ENCODE measurements at places on chromosomes 2 and 18.

DNA sequence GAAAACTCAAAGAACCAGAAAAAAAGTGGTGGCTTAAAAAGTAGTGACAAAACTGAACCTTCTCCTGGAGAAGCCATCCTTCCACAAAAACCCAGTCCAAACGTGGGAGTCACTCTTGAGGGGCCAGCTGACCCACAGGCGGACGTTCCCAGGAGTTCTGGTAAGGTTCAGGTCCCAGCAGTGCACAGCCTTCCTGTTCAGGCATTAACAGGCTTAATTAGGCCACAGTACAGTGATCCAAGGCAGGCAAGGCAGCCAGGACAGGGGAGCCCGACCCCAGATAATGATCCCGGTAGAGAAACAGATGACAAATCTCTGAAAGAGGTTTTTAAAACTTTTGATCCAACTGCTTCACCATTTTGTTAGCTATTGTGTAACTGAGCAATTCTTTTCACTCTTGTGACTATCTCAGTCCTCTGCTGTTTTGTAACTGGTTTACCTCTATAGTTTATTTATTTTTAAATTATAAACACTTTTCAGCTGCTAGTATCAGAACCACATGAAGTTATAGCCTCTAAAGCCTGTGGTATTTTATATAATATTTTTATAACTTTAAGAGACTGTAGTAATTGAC, 56.8 kb downstream of the ZC3H6 start:
- no peak for DNase-seq

DNA sequence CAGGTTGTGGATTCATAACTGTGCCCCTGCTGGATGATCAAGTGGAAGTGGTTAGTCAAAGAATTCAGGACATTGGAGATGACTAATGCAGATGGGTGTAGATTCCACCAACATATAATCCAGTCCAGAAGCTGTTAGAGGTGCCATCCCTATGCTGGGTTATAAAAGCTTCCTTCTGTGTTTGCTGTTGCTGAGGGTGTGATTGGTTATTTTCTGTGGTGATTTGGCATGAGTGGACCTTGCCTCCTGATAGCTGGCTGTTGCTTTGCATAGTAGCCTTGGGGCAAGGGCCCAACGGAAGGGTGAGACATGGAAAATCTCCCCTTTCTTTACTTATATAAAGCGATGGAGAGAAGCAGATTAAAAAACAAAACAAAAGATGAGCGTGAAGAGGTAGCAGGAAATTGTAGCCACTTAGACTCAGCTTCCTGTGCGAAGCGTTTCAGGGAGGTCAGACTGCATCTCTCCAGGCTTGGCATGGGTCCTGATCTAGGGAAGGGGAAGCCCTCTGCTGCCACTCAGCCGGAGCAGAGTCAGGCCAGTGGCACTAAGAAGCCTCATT, 190.4 kb downstream of the FMNL2 start:
- no peak for DNase-seq

GRCh38 chr2:158473719-158474392, 17.1 kb downstream of the PKP4 start:
- DNase-seq = no peak

DNA sequence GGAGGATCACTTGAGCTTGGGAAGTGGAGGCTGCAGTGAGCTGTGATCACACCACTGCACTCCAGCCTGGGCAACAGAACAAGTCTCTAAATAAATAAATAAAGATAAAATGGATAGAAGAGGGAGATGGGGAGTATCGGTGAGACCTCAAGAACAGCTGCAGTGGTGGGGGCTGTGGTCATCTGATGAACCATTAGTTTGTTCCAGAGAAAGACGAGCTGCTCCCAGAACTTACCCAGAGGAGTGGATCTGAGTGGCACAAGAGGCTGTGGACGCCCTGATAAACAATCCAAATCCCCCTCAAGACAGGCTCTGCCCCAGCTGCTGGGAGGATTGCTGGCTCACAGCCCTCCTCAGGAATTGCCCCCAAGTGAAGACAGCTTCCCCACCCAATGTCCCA, 26.7 kb downstream of the TMEM127 start:
- DNase-seq = no peak

Measured in vagina (tissue), 2 donors.